Germinal center (tissue), 1 donor: ENCODE measurements at places on chromosomes 16 and 17.

- DNase-seq: no peak
Measured at GRCh38 chr17:33233811-33234177, 59.3 kb downstream of the ASIC2 start.

GRCh38 chr17:45223539-45224528, 2.1 kb downstream of the FMNL1 start:
- DNase-seq: no peak

GRCh38 chr17:57458718-57459285, 202.5 kb downstream of the MSI2 start:
- DNase-seq: no peak

DNA sequence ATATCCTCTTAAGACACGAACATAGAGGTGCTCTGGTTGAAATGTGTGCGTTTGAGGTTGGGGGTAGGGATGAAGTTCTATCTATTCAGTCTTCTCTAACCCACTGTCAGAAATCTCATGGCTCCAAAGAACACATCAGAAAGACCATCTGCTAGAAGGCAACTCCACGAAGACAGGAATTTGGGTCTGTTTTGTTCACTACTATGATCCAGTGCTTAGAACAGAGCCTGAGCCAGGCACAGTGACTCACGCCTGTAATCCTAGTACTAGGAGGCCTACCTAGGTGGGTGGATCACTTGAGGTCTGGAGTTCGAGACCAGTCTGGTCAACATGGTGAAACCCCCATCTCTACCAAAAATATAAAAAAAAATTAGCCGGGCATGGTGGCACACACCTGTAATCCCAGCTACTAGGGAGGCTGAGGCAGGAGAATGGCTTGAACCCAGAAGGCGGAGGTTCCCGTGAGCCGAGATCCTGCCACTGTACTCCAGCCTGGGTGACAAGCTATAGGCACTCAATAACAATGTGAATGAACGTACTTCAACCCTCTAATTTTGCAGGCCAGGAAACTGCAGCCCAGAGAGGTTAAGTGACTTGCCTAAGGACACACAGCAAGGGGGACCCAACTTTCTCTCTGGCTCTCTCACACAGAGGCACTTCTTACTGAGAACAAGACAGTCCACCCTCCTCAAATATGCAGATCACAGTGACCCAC, 2.3 kb downstream of the CASKIN2 start:
- no peak for DNase-seq

DNA sequence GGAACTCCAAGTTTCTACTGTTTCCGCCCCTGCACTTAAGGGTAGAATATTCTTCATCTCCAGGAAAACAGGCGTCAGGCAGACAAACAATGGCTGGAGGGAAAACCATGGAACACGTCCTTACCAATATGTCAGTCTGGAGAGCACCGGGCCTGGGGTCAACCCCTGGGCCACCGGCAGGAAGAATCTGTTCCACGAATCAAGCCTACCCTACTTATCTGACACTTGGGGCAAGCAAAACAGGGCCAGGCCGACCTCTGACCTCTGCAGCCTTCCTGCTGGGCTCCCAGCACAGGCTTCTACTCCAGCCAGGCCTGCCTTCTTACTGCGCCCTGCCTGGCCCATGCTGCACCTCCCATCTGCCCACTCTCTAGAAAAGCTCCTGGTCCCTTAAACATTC, 10.1 kb downstream of the VAC14 start:
- no peak for DNase-seq
